Non-pigmented ciliary epithelial cell (primary cell): ENCODE measurements at places on chromosomes 5 and 9.

- no peak for DNase-seq
These were observed 161.9 kb upstream of the RAI14 start for GRCh38 chr5:34494111-34494755.

- no peak for DNase-seq
These were observed 1086.5 kb downstream of the NR2F1-AS1 start for GRCh38 chr5:92494508-92494907.

- no peak for DNase-seq
These were observed 344.1 kb downstream of the PLK2 start for GRCh38 chr5:58115811-58116210.

GRCh38 chr9:92711844-92712243 is 41.9 kb upstream of the IPPK start:
- no peak for DNase-seq

- no peak for DNase-seq
These were observed 226.8 kb downstream of the CETN3 start for GRCh38 chr5:90182726-90183125.

DNA sequence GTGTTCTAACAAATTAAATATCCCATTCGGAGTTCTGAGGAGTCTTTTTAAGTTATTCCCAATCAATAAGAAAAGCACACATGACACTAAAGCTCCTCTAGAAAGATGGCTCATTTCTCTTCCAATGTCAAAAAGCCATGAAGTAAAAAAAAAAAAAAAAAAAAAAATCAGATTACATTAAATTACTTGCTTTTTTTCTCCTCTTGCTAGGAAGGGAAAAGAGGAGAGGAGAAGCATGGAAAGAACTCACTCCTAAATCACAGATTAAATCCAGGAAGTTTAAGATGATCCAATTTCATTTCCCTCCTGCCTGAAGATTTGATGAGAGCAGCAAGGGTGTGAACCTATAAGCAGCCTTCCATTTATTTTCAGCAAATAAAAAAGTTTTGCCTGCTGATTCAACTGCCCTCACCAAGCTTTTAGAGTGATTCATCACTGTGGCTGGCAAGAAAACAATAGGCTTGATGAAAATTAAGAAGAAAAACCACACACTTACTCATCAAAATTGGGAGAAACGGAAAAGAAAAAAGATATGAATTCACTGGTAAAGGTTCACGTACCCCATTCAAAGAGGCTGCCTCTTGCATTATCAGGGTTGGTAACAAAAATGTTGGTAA is 19.7 kb downstream of the MYO10 start:
- DNase-seq, result peak; percentile 88

DNA sequence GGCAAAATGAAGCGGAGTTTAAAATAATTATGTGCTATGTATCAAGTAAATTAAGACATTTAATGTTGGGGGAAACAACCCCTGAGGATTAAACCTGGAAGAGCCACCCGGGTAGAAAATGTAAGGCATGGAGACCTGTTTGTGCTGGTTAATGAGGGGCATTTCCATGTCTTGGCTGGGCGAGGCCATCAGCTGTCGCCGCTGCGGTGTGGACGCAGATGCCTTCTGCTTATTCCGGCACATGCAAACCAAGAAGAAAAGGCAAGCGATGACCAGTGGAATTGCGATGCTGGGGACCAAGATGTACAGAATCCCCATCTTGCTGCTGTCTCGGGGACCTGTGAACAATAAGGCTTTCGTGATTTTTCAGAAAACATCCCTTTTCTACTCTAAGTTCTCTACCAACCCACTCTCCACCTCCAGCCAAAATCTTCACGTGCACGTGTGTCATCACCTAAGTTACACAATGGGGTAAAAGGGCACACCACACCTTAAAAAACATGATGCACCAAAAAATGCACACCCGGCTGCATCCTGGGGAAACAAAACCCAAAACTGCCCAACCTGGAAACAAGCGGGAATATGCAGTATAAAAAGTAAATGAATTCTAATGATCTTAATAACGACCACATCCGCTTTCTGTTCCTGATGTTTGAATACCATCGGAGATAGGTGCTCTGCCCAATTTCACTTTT is 223.5 kb downstream of the ROR2 start:
- no peak for DNase-seq

GRCh38 chr9:4308482-4308881 is 8.6 kb upstream of the GLIS3 start:
- no peak for DNase-seq
